ENCODE measurements at places on chromosomes 6 and 20.

GRCh38 chr6:93515736-93516135 lies 96.4 kb upstream of the EPHA7 start:
- DNase-seq = no peak

DNA sequence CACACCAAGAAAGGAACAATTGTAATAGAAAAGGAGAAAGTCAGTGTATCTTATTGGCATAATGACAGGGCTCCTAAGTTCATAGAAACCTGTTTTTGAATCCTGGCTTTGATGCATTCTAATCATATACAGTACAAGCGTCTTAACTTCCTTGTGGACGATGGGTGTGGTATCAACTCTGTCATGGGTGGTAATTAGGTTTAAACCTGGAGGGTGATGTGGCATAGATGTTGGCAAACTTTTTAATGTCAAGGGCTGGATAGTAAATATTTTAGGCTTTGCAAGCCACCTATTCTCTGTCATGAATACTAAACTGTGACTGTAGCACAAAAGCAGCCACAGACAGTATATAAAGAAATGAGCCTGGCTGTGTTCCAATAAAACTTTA lies 138.7 kb upstream of the EDN1 start:
- DNase-seq = no peak

- no peak for DNase-seq
Observed at GRCh38 chr20:11181966-11182365, 508.2 kb upstream of the JAG1 start.

DNA sequence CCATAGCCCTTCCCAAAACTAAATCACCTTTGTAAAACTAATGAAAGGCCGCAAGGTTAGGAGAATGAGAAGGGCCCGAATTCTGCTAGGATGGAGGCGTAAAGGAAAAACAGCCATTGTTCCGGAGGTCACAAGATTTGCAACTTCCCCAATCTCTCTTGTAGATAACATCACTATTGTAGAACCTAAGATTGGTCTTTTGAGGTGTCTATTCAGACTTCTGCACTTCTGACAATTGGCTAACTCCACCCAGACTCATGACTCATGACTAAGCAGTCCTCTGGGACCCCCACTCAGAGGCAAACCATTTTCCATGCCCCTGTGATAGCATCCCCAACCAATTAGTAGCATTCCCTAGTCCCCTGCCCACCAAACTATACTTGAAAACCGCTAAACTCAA lies 210.5 kb upstream of the SHLD1 start:
- DNase-seq = no peak

DNA sequence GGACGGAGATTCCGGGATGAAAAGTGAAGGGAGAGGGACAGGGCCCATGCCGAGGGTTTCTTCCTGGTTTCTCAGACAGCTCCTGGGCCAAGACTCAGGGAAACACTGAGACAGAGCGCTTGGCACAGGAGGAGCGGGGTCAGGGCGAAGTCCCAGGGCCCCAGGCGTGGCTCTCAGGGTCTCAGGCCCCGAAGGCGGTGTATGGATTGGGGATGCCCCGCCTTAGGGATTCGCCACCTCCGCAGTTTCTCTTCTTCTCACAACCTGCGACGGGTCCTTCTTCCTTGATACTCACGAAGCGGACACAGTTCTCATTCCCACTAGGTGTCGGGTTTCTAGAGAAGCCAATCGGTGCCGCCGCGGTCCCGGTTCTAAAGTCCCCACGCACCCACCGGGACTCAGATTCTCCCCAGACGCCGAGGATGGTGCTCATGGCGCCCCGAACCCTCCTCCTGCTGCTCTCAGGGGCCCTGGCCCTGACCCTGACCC lies 55.0 kb upstream of the HLA-A start:
- peak; percentile 23 for DNase-seq

DNA sequence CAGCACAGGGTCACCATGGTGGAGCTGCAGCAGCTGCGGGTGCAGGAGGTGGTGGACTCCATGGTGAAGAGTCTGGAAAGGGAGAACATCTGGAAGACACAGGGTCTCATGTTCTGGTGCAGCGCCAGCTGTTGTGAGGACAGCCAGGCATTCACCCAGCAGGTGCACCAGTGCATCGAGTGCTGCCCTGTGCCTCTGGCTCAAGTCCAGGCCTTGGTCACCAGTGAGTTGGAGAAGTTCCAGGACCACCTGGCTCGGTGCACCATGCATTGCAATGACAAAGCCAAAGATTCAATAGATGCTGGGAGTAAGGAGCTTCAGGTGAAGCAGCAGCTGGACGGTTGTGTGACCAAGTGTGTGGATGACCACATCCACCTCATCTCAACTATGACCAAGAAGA lies 22.9 kb upstream of the RIPK1 start:
- DNase-seq = no peak

DNA sequence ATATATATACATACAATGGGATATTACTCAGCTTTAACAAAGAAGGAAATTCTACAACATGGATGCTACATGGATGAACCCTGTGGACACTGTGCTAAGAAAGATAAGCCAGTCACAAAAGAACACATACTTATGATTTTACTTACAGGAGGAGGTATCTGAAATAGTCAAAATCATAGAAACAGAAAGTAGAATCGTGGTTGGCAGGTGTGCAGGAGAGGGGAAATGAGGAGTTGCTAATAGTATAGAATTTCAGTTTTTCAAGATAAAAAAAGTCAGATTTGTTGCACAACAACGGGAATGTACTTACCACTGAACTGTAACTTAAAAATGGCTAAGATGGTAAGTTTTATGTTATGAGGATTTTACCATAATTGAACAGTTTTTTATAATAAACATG lies 706.3 kb downstream of the TFAP2A start:
- no peak for DNase-seq
